ENCODE measurements at places on chromosomes 3 and 15.

DNA sequence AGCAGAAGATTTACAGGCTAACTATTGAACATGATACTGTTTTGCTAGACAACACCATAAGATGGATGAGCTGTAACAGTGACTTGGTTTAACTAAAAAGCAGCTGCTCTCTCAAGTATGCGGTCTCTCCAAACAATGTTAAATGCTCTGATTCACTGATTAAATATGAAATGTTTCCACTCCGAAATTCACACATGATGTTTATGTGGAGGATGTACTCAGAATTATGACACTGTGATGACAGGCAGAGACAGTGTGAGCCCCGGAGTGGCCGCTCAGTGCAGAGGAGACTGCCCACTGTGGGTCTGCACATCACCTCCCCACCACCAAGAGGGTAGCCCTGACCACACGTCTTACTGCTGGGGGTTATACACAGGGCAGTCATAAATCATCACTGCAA lies 83.9 kb upstream of the MEX3B start:
- no peak for DNase-seq

DNA sequence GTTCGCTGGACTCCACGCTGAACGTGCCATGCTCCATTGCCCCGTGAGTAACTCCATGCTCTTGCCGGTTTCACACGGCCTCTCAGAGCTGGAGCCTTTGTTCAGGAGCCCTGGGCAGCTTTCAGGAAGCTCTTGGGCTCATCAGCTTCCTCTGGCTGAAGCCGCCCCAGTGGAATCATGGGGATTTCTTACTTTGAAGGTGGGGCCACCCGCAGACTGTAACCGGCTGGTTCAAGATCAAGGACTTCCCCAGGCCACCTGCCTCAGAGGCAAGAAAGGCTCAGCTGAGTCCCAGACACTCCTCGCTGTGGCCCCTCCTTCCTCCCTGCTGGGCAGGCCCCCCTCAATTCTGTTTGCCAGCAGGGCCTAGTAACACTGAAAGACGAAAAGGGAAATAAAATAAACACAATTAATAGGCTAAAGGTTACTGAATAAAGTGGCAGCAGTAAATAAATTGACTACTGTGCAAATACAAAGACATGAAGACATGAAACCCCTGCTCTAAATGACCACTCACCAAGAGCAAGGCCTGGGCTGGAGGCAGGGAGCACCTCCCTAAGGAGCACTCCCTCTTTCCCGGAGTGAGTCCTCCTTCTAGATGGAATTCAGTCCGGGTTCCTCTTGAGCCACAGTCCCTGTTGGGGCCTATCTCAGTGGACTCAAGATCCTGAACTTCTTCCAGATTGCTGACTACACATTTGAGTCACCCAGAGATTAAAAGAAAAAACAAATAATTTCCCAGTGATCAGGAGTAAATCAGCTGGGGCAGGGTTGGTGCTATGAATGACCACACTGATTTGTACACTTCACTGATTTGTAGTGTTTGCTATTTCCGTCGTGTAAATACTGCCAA lies 51.0 kb downstream of the ZDHHC19 start:
- DNase-seq = no peak

DNA sequence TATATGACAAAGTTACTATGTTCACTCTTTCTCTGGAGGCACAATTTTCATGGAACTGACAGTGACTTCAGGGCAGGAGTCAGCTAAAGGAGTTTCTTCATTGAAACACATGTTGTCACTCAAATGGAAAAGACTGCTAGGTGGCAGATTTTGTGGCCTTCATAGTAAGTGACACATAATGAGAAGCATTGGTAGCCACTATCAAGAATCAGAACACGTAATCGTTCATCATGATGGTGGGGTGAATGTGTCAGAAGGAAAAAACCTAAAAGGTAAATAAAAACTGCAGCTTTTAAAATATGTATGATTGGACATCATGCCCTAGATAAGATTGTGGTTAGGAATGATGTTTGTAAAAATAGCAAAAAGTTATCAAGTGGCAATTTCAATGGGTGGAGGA lies 1491.0 kb downstream of the SI start:
- DNase-seq = no peak

DNA sequence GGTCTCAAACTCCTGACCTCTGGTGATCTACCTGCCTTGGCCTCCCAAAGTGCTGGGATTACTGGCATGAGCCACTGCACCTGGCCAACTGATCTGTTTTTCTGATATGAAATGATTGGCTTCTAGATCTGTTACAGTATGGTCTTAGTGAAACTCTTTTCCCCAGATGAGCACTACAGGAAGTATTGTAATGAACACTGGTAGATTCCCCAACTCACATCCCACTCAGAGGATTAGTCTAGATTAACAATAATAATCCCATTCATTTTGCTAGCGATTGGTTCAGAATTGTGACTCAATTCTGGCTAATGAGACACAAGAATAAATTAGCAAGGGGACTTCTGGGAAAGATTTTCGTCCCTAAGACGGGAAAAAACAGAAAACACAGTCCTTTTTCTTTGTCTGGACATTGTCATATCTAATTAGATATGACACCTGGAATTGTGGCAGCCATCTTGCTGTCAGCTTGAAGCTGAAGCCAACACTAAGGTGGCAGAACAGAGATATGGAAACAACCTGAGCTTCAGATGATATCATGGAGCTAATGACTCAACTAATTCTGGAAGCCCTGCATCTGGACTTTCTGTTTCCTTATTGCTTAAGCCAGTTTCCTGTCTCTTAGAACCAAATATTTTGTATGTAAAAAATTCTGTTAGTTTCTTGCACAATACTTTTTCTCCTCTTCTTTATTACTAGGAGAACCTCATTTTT lies 17.4 kb upstream of the NPTN start:
- no peak for DNase-seq

GRCh38 chr3:76723366-76723765 lies 316.5 kb upstream of the ROBO2 start:
- no peak for DNase-seq

DNA sequence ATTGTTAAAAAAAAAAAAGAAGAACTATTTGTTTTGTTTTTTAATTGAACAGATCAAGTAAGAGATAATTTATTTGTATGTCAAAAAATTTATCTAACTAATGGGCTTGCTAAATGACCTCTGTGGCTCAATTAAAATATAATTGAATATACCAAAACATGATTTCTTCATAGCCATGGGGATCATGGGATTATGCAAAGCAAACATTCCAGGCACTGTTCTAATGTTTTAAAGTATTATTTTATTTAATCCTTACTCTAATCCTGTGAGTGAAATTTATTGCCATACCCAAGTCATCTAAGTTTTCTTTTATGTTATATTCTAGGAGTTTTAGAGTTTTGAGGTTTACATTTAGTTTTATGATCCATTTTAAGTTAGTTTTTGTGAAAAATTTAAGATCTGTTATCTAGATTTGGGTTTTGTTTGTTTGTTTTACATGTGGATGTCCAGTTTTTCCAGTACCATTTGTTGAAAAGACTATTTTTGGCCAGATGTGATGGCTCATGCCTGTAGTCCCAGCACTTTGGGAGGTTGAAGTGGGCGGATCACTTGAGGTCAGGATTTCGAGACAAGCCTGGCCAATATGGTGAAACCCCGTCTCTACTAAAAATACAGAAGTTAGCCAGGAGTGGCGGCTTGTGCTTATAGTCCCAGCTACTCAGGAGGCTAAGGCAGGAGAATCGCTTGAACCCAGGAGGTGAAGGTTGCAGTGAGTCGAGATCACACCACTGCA lies 52.3 kb upstream of the CNOT10 start:
- DNase-seq = no peak

DNA sequence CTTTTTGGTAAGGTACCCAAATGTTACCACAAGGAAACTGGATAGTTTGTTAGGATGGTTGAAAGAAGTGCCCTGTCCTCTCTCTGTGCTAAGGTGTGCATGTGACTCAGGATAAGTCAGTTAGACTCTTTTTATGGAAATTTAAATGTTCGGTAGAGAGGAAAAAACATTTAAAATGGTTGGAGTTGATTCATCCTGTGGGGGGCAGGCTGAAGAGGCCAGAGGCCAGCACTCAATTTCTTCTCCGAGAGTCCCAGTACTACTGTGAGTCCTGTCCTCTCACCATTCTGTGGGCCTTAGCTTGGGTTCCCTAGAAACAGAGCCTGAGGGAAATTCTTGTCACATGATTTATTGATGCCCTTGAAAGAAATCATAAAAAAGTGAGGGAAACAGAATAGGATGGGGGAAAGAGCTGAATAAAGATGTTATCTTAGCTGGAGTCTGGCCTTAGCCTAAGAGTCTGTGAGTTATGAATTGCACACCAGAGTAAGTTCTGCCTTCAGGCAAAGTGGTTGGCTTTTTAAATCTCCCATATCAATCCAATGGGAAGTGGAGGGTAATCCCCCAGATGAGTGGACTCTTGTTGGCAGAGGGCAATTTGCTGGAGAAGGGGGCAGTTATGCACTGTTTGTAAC lies 106.5 kb upstream of the GALNT15 start:
- no peak for DNase-seq

DNA sequence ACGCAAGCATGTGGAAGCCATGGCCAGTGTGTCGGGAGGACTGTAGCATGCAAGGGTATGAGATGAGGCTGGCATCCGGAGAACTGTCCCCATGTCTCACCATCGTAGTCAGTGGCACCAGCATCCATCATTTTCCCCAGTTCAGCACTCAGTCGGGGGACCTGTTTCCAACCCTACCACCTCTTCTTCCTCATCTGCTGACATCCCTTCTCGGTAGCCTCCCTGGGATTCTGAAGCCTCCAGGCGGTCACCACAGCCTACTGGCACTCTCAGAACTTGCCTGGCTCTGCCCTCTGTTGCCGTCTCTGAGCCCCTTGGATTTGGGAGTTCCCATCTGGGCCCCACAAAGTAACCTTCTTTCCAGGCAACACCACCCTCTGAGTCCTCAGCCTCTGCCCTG lies 131.1 kb upstream of the ABHD17C start:
- DNase-seq = no peak

DNA sequence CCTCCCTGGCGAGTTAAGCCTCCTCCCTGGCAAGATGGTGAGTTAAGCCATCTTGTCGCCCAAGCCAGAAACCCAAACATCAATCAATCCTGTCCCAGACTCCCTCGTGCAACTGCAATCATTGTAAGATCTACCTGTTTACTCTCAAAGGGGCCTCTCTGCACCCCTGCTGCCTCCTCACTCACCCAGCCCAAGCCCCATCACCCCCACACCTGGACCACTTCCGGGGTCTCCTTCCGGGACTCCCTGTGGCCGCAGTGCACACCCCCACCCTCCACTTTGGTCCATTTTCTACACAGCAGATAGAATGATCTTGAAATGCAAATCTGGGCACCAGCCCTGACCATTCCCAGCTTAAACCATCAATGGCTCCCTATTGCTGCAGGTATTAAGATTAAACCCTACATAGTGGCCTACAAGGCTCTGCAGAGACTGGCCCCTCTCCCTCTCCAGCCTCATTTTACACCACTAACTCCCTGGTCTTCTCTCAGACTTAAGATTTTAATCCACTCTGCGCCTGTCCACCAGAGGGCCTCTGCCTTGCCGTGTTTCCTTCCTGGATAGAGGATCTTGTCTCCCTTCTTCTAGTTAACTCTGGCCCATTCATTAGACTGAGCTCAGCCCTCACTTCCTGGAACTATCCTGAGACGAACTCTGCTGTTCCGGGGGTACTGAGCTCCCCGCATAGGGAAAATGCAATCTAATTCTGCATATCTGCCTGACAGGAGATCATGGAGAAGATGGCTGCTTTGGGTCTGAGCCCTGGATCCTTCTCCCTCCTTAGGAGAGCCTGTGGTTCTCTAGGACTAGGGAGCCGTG lies 41.9 kb upstream of the SLC6A1 start:
- DNase-seq = no peak

Measured in stimulated activated CD4-positive, alpha-beta T cell treated with anti-CD3 and anti-CD28 coated beads, Interleukin-2, amount 100 ng/mL, for 48 hours (primary cell).